ENCODE measurements at places on chromosomes 11 and 22.

DNA sequence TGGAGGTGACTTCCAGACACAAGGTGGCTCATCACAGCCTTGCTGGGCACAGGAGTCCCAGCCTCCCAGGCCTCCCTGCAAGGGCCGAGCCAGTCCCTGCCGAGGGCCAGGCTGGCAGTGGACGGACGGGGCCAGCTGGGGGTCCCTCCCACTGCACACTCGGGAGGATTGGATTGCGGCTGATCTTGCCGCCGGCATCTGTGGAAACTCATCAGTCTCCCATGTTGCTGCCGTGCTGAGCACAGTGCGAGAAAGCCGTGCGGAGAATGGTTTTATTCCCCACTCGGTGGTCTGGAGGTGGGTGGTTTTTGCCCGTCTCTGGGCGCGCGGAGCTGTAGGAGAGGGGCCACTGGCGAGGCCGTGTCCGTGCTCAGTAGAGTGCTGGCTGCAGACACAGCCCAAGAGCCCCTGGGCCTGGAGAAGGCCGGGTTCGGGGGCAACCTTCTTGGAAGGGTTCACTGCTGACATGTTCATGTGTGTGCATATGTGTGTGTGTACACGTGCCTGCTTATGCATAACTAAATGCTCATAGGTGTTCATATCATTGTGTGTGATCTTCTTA is 1246.4 kb downstream of the BRD1 start:
- DNase-seq, result no peak

GRCh38 chr11:47425611-47426010 is 628 bp downstream of the PSMC3 start:
- DNase-seq, result no peak

GRCh38 chr11:66224226-66224855 is 44.1 kb upstream of the RAB1B start:
- DNase-seq, result no peak

DNA sequence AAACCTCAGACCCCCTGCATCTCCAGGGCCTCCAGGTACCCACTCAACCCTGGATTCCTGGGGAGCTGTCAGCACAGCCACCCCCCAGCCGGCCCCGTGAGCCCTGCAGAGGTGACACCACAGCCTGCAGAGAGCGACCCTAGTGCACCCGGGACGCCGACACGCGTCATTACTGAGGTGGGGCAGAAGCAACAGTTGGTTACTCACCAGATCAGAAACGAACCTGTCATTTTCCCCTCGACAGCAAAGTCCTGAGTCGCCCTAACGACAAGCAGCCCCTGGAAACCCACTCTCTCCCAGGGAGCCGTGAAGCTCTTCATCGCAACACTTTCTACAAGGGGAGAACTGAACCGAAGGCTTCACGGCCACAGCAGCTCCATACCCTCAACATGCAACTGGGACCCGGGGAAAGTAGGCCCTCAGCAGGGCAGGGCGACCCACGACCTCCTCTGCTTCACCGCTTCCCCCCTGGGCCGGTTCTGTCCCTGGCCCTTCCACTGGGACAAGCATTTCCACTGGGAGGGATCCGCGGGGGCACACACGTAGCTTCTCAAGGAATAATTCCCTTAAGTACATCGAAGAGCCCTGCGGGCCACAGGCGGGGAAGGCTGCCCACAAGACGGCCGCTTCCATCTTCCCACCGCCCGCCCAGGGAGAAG is 1.6 kb downstream of the BRD1 start:
- DNase-seq, result no peak

DNA sequence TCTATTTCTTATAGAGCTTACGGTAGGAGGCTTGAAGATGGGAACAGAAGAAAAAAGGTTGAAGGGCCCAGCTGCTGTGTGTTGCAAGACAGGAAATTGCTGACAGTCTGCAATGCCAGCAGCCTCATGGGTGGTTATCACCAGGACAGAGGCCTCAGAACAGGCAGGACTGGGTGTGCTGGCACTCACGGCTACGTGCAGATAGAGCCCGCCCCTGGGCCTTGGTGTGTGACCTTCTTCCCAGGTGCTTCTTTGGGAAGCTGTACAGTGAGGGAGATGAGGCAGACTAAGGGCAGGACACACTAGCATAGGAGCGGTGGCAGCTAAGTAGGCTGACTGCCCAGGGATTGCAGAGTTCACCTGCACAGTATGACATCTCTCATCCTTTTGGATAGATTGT is 12.6 kb downstream of the PRAME start:
- no peak for DNase-seq

- no peak for DNase-seq
Observed at GRCh38 chr11:134132808-134133207, 63.9 kb downstream of the JAM3 start.

DNA sequence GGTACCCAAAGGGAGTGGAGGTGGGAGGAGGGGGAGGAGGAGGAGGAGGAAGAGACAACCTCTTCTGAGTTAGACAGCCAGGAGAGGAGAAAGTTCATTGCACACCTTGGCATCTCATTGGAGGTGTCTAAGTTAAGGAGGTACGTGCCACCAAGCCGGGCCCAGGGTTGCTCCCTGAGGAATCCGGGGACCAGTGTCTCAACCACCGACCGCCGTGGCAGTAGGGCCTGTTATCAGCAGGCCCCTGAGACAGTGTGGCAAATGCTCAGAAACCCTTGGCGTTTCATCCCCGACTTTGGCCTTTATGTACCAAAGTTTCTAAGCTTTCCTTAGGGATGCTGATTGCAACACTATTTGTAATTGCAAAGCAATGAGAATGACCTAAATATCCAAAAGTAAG is 95.0 kb upstream of the NNMT start:
- DNase-seq, result no peak

DNA sequence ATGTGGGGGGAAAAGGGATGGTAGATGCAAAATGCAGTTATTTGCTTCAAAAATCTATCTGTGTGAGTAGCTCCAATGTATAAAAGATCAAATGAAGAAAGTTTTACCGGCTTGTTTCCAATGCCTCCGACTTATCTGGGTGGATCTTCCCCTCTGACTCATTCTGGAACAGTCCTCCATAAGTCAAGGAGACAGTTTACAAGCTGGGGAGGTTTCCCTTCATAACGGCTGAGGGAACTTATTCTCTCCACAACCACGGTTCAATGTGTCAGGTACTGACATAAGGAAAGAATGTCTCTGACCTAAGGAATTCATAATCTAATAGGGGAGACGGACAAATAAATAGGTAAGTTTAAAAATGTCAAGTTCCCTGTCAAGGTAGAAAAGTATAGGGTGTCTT is 49.7 kb upstream of the BIRC3 start:
- no peak for DNase-seq

DNA sequence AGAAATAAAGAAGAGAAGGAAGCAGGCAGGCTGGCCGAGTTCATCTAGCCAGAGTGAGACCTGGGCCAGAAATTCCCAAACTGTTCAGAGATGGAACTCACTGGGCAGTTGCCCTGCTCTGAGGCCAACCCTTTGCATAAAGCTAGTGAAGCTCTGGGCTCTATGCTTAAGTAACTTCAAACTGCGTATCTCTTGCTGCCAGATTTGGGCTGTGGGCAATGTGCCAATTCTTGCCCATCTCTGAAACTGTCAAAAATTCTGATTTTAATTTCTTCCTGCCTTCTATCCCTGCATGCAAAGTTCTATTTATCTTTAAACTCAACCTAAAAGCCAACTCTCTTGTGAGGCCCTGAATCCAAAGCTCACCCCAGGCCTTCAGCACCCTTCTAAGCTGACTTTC is 36.2 kb upstream of the HEPHL1 start:
- no peak for DNase-seq

- no peak for DNase-seq
Observed at GRCh38 chr11:86196085-86196696, 48.4 kb upstream of the EED start.

DNA sequence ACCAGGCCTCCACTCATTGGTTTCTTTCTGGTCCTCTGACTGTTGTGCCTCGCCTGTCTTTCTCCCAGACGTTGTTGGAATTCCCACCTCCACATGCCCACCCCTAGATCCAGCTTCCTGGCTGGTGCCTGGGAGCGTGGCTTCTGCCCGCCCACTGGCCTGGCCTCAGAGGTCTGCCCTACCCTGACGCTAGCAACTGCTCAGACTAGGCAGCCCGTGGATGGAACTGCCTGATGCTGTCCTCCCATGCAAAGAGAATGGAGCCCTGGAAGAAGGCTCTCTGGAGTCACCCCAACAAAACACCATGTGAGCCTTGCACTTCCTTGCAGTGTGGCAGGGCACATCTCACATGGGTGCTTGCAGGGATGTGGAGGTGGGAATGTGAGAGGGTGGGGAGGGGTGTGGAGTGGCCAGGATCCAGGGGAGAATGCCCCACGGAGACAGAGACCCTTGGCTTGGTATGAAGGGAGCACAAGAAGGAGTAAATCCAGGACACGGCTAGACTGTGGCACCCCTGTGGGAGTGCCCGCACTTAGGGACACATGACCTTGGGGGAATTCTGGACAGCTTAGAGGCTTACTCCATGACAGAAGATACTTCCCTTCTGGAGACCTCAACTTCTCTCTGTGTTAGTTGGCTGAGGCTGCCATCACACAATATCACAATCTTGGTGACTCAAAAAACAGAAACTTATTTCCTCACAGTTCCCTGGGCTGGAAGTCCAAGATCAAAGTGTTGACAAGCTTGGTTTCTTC is 22.5 kb upstream of the ADA2 start:
- no peak for DNase-seq

DNA sequence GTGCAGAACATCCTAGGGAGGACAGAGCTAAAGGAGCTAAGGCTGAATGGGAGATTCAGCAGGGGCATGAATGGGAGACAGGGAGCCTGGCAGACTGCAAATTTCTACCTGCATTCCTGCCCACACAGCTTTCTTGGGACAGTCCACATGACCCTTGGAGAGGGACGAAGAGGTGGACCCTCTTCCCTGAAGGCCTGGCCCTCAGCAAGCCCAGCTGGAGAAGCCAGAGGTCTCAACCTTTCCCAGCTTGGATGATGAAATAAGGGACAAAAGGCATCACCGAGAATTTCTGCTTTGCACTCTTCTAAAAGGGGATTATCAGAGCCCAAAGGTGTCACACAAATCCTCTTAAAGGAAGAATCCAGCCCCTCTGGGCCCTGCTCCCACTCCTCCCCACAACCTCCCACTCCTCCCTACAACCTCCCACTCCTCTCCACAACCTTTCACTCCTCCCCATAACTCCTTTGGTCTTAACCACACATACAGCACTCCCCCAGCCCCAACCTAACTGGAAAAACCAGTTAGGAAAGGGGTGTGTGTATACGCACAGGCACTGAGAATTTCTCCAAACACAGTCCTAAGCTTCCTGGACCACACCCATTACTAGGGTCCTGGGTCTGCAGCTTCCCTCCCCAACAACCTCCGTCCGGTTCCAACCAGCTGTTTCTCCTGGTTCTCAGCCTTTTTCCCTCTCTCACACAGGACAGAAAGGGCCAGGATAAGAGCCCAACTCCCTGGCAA is 38.4 kb downstream of the RPL27A start:
- DNase-seq, result peak; percentile 88

GRCh38 chr11:122723576-122723975 is 68.1 kb downstream of the UBASH3B start:
- no peak for DNase-seq

GRCh38 chr22:28978158-28978557 is 83.5 kb downstream of the C22orf31 start:
- DNase-seq, result no peak

- DNase-seq, result no peak
Observed at GRCh38 chr11:7787239-7787638, 9.5 kb downstream of the OR5P2 start.

DNA sequence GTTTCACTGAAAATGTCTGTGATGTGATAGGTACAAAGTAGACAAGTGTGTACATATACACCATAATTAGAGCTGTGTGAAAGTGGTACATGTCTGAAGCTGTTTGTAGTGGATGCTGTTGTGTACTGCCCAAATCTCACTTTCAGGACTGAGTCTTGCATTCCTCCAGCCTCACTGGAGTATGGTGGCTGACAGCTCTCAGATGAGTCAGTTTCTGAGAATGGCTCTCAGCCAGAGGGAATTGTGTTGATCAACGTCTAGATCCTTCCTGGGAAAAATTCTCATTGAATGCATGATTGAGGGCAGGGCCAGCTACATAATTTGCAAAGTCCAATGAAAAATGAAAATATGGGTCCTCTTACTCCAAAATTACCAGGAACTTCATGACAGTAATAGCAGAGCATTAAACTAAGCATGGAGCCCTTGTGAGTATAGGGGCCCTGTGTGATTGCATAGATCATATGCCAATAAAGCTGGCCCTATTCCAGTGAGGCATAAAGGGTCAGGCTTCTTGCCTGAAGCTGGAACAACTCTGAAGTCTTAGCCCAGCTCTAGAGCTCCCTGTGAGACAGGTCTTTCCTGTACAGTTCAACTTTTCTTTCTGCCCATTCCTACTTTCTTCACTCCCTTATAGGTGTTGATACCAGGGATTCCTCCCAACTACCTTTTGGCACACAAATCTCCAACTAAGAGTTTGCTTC is 10.8 kb upstream of the CYP2R1 start:
- DNase-seq, result no peak

GRCh38 chr11:86957976-86958646 is 2.9 kb upstream of the FZD4 start:
- no peak for DNase-seq

- no peak for DNase-seq
Observed at GRCh38 chr11:8593455-8593854, 573 bp downstream of the STK33 start.

DNA sequence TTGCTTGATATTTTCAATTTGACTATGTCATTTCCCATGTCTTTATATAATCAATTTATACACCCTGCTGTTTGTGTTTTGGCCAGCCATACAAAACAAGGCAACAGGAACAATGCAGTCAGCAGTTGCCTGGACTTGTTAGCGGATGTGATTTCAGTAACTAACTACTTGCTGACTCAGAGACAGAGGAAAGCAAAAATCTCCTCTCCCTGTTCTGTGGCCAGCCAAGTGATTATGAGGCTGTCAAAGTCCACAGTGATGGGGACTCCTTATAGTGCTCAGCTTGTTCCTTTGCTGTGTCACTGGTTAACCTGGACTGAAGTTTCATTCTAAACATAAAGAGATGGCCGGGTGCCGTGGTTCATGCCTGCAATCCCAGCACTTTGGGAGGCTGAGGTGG is 32.6 kb upstream of the APLP2 start:
- DNase-seq, result peak; percentile 78

DNA sequence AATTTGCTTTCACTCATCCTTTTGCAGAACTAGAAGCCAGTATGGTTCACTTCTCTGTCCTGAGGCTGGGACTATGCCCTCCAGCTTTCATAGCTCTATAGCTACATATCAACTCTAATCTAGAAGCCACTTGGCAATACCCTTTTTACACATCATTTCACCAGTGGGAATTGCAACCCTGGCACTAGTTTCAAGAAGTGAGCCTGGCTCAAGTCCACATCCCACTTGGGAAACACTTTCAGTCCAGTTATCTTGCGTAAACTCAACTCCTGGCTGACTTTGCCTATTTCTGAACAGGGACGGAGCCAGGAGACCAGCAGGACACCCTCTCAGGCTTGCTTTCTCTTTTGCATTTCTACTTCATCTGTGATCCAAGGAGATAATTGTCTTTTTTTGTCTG is 19.9 kb upstream of the FAT3 start:
- no peak for DNase-seq

- DNase-seq, result no peak
Observed at GRCh38 chr22:39078329-39078728, 1.3 kb downstream of the APOBEC3G start.

GRCh38 chr11:59214141-59214893 is 1.6 kb upstream of the MPEG1 start:
- no peak for DNase-seq
